Stimulated activated CD8-positive, alpha-beta memory T cell treated with anti-CD3 and anti-CD28 coated beads, Interleukin-7, amount 100 ng/mL, for 24 hours (primary cell): ENCODE measurements at places on chromosomes 12 and 14.
A peak's percentile ranks its signal among the peaks of the same experiment; 100 is the strongest.

- DNase-seq, result no peak
These were observed 29.6 kb downstream of the CHST11 start for GRCh38 chr12:104486363-104486750.

GRCh38 chr12:101074940-101075680 lies 134.9 kb downstream of the SLC5A8 start:
- DNase-seq, result no peak

GRCh38 chr14:85958069-85958468 lies 428.1 kb downstream of the FLRT2 start:
- DNase-seq, result no peak

DNA sequence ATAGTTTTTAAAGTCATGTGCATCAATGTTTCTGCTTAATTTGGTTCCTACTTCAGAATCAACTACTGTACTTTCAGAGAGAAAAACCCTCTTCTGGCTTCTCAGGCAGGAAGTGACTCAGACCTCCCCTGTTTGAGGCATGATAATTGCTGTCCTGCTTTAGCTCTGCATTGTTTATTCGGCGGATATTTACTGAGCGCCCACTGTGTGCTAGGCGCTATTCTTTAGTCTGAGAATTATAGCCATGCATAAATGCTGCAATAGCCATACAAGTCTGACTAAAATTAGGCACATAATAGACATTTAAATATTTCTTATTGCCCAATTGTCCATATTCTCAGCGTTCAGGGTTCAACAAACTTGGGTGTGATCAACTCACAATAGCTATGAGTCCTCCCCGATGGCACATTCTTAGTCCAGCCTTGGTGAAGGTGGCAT lies 6.1 kb upstream of the AMIGO2 start:
- DNase-seq, result no peak

GRCh38 chr12:110861729-110862128 lies 14.9 kb downstream of the CCDC63 start:
- DNase-seq, result no peak

DNA sequence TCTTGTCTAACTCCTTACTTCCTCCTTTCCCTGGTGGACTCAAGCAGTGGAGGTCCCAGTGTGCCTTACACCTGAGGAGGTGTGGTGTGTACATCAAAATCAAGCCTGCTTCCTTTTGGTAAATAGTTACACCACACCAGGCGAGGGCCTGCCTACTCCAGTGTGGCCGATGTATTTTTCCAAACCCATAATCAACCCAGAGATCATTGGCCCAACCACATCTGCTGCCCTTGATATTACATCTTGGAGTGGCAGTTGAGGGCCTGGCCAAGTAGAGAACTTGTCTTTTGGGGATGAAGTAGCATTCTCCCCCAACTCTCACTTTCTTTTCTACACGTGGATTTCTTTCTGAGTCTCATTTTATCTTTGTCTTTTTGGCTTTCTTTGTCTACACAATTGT lies 187.4 kb downstream of the EFCAB11 start:
- no peak for DNase-seq

DNA sequence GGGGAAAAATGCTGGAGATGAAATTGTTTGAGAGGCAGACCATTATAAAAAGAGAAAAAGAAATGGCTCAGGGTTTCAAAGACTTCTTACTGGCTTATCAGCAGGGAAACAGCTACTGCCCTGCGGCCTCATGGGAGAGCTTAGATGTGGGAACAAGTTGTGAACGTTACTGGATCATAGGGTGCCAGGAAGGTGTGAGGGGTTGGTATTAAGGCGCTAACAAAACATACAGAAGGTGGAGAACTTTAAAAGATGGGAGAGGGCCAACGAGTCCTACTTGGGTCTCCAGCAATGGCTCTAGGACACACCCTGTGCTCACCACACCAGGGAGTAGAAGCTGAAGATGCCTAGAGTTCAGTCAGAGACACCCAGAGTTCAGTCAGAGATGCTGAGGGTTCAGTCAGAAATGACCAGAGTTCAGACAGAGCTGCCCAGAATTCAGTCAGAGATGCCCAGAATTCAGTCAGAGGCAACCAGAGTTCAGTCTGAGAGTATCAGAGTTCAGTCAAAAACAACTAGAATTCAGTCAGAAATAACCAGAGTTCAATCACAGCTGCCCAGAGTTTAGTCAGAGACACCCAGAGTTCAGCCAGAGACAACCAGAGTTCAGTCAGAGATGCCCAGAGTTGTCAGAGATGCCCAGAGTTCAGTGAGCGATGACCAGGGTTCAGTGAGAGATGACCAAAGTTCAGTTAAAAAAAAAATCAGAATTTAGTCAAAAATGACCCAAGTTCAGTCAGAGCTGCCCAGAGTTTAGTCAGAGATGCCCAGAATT lies 1103.6 kb downstream of the BCL11B start:
- no peak for DNase-seq

- no peak for DNase-seq
These were observed 33.2 kb downstream of the ZNF664 start for GRCh38 chr12:124006085-124006845.

DNA sequence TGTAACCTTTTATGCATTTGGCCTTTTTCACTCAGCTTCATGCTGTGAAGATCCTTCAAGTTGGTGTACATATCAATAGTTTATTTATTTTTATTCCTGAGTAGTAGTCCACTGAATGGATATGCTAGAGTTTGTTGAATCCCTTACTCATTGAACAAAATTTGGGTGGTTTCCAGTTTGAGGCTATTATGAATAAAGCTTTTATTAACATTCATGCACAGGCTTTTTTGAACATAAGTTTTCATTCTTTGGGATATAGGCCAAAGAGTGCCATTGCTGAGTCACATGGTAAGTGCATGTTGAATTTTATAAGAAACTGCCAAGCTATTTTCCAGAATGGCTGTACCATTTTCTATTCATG lies 59.5 kb upstream of the CAPRIN2 start:
- no peak for DNase-seq

- no peak for DNase-seq
These were observed 57.0 kb upstream of the FOXN3 start for GRCh38 chr14:89473989-89474388.

- no peak for DNase-seq
These were observed 97.8 kb downstream of the ETNK1 start for GRCh38 chr12:22722779-22723178.

DNA sequence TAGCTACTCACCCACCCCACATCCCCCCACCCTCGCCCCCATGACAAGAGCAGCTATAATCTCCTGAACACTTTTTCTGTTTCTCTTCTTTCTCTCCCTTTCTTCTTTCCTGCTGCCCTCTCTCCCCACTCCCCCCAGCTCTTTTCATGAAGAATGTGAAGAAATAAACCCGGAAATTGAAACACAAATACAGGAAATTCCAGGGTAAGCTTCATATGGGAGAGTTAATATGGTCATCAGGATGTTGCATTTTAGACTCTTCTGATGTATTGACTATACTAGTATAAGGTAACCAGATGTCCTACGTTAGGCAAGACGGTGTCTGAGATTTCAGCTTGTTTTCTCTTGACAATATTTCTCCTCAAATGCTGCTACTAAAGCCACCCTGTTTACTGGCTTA lies 41.6 kb upstream of the LRIG3 start:
- DNase-seq, result no peak

GRCh38 chr14:99480917-99481744 lies at the start of gene CCNK:
CCNK (plus strand) TSS chr14:99481409; CDS start chr14:99492678, 11,269 bp downstream.
- DNase-seq, result peak; percentile 100

DNA sequence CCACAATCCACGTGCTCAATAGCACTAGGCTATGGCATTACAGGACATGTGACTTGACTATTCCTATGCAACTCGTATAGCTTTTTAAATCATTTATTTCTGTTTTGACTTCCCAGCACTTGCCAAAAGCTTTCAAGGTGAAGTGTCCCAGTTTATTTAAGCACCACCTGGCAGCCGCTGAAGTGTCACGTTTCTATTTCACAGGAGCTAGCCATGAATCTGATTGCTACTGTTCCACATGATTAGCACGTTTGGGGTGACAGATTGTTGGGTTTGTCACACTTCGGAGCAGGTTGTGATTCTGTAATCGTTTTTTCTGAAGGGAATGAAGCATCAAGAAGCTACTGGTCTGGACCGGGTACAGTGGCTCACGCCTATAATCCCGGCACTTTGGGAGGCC lies 39.9 kb upstream of the BICDL1 start:
- no peak for DNase-seq

DNA sequence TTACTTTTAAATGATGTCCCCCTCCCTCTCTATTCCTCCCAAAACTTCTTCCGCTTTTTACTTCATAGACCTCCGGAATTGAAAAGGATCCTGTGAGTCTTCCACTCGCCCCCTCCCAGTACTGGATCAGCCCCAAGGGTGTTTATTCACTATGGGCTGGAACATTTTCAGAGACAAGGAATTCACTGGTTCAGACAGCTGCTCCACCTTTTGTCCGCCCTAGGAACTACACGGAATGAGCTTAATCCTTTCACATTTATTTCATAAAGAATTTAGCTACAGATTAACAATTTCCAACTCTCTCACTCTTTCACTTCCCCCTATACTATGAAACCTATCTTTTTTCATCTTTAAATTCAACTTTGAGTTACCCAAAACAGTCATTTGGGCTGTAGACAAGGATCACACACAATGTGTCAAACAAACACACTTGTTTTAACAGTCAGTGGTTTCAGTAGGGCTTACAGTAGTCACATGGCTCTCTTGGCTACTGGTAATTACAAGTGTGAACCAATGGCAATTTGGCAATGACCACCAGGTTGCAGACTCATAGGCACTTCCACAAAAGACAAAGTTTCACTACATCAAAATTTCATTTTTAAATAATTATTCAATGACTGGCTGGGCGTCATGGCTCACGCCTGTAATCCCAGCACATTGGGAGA lies 20.6 kb downstream of the CNIH1 start:
- no peak for DNase-seq

DNA sequence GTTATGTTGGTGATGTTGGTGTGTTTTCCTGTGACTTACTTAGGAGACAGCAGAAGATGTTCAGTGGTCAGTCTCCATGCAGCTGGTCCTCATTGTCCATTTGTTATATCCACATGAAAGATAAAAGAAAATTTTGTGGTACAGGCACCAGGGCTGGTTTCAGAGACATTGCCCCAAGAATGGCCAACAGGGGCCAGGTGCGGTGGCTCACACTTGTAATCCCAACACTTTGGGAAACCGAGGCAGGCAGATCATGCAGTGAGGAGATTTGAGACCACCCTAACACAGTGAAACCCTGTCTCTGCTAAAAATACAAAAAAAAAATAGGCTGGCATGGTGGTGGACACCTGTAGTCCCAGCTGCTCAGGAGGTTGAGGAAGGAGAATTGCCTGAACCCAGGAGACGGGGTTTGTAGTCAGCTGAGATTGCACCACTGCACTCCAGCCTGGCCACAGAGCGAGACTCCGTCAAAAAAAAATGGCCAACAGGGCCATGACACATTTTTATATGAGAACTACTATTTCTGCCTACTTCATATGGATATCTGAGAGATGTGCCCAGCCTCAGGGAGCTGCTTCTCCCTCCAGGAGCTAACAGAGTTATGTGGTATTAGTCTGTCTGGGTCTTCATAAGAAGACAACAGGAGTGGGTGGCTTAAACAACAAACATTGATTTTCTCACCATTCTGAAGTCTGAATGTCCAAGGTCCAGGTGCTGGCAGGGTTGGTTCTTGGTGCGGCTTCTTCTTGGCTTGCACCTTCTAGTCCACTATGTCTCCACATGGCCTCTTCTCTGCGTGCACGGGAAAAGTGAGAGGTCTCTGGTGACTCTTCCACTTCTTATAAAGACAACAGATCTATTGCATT lies 821.7 kb downstream of the TMEM121 start:
- no peak for DNase-seq

DNA sequence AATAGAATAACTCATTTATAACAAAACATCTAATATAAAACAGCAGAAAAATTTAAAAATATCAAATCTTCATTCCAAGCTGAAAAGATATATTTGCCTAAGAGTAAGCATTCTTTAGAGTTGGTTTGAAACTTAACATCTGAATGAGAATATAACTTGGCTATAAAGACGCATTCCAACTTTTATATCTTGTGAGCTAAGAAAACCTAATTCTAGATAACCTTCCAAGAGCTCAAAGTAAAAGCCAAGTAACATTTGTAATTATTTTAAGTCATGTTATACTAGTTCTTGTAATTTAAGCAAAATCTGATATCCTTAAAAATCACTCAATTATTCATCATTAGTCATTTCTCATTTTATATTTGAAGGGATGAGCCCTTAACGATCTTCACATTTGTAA lies 368.9 kb downstream of the C12orf50 start:
- DNase-seq, result no peak

DNA sequence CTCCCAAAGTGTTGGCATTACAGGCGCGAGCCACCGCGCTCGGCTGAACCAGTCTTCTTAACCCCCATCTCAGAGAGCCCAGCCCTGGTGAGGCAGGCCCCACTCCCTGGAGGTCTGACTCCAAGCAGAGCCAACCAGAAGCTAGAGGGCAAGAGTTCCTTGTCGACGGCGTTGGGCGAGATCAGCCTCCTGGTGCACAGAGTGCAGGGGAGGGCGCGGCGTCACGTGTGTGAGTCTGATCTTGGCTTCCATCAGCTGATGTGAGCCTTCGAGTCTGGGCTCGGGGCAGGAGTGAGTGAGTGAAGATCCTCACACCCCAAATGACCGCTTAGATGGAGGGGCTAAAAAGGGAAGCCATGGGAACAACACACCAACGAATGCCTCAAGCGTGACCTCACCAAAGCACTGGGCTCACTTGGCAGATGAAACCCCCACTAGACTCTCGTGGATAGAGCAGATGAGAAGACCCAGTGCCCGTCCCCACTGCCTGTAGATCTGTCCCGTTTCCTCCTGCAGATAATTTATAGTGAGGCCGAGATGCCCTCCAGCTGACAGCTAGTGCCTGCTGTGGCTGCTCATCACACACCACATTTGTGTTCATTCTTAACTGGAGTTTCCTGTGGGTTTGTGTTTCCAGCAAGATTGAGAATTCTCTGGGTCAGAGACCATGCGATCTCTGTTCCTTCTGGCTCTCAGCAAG lies 28.6 kb upstream of the ADGRD1 start:
- no peak for DNase-seq

- no peak for DNase-seq
These were observed 202.7 kb upstream of the GARIN6 start for GRCh38 chr12:99444859-99445316.

DNA sequence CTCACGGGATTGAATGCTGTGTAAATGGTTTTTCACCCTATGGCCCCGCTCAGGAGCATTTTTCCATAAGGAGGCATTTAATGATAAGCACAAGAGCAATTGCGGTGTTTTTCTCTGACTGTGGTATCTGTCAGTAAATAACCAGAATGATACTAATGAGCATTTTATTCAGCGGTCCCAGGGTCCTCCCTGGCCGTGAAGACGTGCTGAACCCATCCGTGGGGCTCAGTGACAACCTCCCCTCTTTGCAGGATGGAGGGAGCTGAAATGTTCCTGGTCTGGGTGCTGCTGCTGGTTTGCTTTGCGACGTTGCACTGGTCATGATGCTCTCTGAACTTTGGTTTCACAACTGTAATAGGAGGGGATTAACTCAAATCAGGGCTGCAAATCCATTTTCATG lies 625.6 kb downstream of the AACS start:
- DNase-seq, result no peak

DNA sequence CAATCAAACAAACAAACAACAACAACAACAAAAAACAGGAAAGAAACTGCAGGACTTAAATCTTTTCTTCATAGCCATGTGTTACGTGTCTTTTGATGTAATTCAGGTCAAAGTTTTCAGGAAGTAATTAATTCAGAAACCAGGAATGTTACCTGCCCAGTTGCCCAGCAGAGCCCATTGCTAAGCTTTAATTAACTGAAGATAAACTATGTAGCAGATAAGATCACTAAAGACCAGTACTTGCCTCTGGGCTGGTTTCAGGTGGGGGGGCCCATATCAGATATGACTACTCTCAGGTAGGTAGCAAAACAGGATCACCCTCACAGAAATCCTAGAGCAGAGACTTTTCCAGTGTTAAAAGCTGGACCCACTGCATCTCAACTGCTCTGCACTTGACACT lies 69.2 kb downstream of the LIN7A start:
- DNase-seq, result no peak
